Calu3 (cell line): ENCODE measurements at places on chromosomes 5 and 9. TPM values are rescaled to one million over a fixed set of nuclear protein-coding genes. Genes with fewer than 3 reads are reported as not detected.

PCDHGB6 gene
- total RNA-seq = 9.6 and 13.4 TPM in 2 replicates

PCDHB14 gene
- 5.7 and 6.3 TPM in 2 replicates for total RNA-seq

GRCh38 chr5:131795879-131796792 is 681 bp downstream of the FNIP1 start:
- peak overlapping the region; percentile 94 for H3K27ac ChIP-seq
- peak; percentile 51 for DNase-seq
- peaks cover 42% of the 10 kb centered on the region for H3K36me3 ChIP-seq
- peaks cover 10% of the 10 kb centered on the region for H3K4me1 ChIP-seq
- H3K4me3 ChIP-seq = peak overlapping the region; percentile 95

GRCh38 chr9:133133681-133134387 is 12.8 kb upstream of the RALGDS start:
- DNase-seq = peak; percentile 91
- H3K36me3 ChIP-seq = peaks cover 14% of the 10 kb centered on the region
- H3K4me1 ChIP-seq = peaks cover 26% of the 10 kb centered on the region
- H3K27me3 ChIP-seq = no peaks in the 10 kb centered on the region
- H3K4me3 ChIP-seq = peak overlapping the region; percentile 34
- peak overlapping the region; percentile 93 for H3K27ac ChIP-seq

ADAMTS2 gene
- not detected in 2 replicates for total RNA-seq

SLC36A2 gene
- total RNA-seq = not detected in 2 replicates

DNA sequence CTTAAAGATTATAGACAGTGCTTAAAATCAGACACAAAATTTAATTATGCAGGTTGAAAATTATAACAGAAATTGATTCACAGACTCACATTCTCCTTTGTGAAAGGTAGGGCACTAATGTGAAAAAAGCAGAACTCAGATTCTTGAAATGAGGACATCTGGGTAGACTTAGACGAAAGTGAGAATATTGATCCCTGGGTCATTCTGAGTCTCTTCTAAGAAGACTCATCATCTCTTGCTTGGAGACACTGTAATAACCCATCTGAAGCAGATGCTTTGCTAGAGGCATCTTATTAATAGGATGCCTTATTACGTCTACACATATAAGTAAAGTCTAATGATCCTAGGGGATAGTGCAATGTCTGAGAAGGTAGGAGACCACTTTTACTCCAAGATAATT is 274.4 kb downstream of the HINT1 start:
- H3K36me3 ChIP-seq = no peaks in the 10 kb centered on the region
- H3K27me3 ChIP-seq = peaks cover 13% of the 10 kb centered on the region
- DNase-seq = no peak
- H3K4me3 ChIP-seq = no peak overlapping the region
- H3K27ac ChIP-seq = no peak overlapping the region
- H3K4me1 ChIP-seq = no peaks in the 10 kb centered on the region

- H3K27ac ChIP-seq = no peak overlapping the region
- H3K27me3 ChIP-seq = no peaks in the 10 kb centered on the region
- H3K4me3 ChIP-seq = no peak overlapping the region
- H3K4me1 ChIP-seq = no peaks in the 10 kb centered on the region
- DNase-seq = no peak
- no peaks in the 10 kb centered on the region for H3K36me3 ChIP-seq
These were observed 59.5 kb upstream of the TARS1 start for GRCh38 chr5:33381243-33381642.

DNA sequence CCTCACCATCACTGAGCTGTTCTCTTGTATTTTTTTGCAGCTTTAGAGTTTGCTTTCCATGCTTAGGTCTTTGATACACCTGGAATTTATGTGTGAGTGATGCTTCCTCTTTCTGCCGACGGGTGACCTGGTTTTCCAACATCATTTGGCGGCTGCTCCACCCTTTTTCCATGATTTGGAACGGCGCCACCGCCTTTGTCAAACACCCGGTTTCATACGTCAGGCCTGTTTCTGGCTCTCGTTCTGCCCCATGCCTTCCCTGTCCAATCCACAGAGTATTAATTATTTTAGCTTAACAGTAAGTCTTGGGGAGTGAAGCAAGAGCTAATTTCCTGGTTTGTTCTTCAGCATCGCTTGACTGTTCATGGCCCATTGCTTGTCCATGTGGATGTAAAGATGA is 30.2 kb downstream of the CACNA1B start:
- H3K27ac ChIP-seq = no peak overlapping the region
- H3K27me3 ChIP-seq = peaks cover 51% of the 10 kb centered on the region
- DNase-seq = no peak
- H3K4me1 ChIP-seq = no peaks in the 10 kb centered on the region
- no peak overlapping the region for H3K4me3 ChIP-seq

DNA sequence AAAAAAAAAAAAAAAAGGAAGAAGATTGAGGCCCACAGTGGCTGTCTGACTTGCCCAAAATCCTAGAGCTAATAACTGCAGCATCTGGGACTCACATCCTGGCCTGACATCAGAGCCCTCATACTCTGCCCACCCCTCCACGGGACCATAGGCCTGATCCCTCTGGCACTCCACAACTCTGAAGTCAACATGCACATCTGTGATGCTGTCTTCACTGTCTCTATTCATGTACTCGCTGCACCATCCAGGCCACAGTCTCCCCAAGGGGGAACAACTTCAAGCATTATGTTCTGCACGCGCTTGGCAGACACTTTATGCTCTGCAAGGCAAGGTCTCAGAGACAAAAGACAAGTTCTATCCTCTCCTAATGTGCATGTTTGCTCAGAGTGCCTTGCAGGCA is 158.2 kb downstream of the SPOCK1 start:
- no peak overlapping the region for H3K4me3 ChIP-seq
- DNase-seq = no peak
- H3K27me3 ChIP-seq = peaks cover 11% of the 10 kb centered on the region
- H3K36me3 ChIP-seq = no peaks in the 10 kb centered on the region
- no peak overlapping the region for H3K27ac ChIP-seq
- peaks cover 33% of the 10 kb centered on the region for H3K4me1 ChIP-seq
